NCI-H1930 (cell line): ENCODE measurements at places on chromosomes 11 and 22.

GRCh38 chr11:134015556-134015955 is 53.3 kb upstream of the JAM3 start:
- DNase-seq: no peak

DNA sequence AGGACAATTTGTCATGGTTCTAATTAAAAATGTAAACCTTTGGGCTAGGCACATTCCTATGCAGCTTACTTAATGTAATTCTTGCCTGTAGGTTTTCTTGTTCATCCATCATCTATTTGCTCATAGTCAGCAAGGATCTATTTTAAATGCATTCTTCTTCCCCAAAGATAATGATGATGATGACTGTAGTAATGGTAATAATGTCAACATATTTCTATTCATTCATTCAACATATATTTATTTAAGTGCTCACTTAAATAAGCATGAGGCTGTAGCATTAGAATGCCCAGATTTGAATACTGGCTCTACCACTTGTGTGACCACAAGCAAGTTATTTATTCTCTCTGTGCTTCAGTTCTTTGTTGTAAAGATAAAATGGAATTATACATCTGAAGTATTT is 169.6 kb upstream of the SYN3 start:
- DNase-seq: no peak

DNA sequence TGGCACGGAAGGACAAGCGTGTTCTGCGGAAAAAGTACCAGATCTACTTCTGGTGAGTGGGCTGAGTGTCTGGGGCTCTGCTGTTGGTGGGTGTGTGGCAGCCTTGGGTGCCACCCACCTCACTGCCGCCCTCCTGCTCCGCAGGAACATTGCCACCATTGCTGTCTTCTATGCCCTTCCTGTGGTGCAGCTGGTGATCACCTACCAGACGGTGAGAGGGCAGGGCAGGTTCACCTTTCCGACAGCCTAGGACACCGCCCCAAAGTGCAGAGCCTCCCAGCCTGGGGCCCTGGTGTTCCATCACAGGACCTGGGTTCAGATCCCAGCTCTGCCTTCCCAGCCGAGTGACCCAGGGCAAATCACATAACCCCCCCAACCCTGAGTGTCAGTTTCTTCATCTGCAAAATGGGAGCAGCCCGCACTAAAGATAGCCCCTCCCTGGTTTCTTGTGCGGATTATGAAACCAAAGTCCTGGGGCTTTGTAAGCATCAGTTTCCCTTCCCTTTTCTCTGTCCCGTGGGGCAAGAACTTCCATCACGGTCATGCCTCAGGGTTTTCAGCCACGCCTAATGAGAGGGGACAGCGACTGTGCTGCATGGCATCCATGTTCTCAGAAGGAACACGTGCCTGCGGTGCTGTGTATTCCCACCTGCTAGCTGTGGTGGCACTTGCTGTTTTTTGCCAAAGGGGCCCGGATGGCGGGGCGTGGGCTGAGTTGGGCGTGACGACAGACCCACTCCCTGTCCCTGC is 9.8 kb upstream of the TAGLN start:
- DNase-seq: no peak

- no peak for DNase-seq
These were observed 118.8 kb downstream of the ABTB2 start for GRCh38 chr11:34238966-34239365.

- DNase-seq: no peak
These were observed 354.0 kb upstream of the CCDC90B start for GRCh38 chr11:83639995-83640758.

DNA sequence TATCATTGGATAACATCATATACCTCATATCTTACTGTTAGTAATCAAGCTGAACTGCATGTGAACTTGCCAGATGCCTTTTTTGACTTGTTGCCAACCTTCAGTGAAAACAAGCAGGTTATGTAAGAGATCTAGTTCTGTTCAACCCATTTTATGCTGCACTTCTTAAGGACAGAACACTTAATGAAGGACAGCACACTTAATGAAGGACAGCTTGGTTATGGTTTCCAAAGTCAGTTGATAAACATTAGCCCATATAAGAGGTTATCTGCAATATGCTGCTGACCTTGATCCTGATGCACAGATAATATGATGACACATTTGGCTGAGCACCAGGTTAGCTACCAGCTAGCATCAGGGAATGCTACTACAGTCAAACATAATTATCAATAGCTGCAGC is 358.7 kb upstream of the PDGFD start:
- no peak for DNase-seq

DNA sequence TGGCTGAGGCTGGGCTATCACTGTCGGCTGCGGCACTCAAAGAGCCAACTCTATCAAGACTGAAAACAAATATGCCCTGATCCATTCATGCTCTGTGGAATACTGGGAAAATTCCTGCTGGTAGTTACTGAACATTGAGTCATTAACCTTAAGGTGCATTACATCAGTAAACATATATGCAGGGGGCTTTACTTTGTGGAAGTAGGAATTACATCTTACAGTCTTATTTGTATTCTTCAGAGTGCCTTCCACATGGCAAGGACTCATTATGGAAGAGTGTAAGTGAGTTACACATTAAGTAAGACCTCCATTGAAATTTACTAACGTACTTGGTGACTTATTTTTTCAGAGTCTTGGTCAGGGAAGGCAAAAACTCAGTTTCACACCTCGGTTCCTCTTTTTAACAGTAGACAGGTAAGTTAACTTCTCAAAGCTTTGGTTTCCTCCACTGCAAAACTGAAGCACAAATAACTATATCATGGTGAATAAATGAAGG is 4.5 kb downstream of the OR5B21 start:
- no peak for DNase-seq

- no peak for DNase-seq
These were observed 3.6 kb downstream of the USP35 start for GRCh38 chr11:78192223-78192719.

DNA sequence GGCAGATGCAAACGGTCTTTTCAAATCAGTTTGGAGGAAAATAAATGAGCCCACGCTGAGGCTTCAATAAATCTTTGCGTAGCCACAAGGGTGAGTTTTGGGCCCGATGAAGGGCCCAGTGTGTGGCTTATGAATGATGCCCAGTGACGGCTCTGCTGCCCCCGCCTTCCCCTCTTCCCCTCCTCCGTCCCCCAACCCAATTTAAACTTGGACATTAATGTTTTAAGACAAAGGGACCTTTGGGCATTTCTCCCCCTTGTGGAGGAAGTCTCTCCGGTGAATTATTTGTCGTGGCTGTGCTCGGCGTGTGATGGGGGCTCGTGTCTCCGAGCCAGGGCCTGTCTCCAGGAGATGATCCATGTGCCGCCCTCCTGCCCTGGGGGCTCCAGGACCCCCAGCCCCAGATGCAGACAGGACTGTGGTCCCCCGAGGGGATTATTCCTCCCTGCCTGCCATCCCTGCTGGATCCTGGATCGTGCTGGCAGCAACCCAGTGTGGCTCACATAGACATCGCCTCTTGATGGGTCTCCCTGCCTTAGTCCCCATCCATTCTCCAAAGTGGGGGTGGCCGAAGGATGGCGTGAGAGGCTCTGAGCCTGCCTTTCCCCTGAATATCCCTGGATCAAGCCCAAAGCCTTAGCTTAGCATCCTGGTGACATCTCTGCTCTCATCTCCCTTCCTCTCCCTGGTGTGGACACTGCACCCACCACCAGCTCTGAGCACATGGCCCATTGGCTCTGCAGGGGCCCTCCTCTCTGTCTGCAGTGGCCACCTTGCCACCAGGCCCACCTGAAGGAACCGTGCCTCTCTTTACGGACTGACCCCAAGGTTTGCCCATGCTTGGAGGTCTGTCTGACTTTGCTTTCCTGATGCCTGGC is 56.4 kb downstream of the SMIM38 start:
- DNase-seq: no peak

- no peak for DNase-seq
These were observed 9.2 kb upstream of the NARS2 start for GRCh38 chr11:78583889-78584288.

DNA sequence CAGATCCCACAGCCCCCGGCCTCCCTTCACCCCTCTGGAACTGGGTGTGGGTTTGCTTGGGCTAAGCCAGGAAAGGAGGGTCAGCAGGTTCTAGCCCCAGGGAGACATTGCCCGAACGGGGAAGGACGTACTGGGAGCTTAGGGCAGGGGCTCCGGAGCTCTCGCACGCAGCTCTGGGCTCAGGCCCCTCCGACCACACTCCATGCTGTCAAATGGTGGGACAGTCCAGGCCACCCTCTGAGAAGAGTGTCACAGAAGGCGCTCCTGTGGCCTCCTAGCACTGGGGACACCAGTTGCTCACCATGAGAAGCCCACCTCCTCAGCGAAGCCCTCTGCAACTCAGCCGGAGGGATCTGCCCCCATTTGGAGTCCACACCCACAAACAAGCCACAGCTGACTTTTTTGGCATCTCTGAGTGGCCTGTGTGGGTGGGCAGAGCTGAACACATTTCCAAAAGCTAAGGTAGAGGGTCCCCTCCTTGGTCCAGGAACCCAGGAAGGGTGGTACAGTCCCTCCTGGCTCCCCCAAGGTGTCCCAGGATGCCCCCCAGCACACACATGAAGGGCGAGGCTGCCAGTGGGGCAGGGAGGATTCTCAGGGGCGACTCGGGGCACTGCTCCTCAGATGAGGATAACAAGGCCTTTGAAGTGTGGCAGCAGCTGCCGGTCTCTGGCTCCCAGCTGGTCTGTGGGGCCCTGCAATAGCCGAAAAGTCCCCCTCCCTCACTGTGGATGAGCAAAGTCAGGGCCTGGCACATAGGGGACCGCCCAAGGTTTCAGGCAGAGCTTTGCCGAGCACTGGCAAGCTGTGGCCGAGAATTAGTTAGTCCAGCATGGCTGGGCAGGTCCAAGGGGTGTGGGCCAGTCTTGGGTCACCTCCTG is 13.0 kb upstream of the TEF start:
- no peak for DNase-seq
